ENCODE measurements at places on chromosomes 4 and X.
A peak's percentile ranks its signal among the peaks of the same experiment; 100 is the strongest.

- no peak for DNase-seq
Measured at GRCh38 chrX:112761242-112762207, 79.1 kb downstream of the AMOT start.

GRCh38 chr4:16123356-16124084, 39.7 kb upstream of the PROM1 start:
- DNase-seq: no peak

GRCh38 chr4:4368809-4369580, 17.9 kb upstream of the NSG1 start:
- DNase-seq: no peak

GRCh38 chr4:69830560-69831269, 29.2 kb downstream of the SULT1E1 start:
- no peak for DNase-seq

- DNase-seq: no peak
Measured at GRCh38 chr4:139672215-139672614, 6.6 kb downstream of the MGST2 start.

DNA sequence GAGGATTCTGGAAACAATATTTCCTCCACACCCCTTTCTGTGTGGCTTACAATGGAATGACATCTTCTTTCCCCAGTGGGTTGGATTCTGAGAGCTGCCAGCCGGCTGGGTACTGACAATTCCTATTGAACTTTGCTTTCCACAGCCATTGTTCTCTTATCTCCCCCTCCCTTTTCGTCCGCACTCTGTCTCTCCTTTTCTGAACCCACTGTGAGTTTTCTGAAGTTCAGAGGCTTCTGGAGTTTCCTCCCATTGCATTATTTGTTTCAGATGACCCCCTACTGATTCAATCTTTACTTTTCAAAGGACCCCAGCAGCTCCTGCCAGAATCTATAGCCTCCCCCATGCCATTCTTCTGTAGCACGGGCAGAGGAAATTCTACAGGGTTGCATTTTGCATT, 10.4 kb downstream of the SMPX start:
- DNase-seq: no peak

- no peak for DNase-seq
Measured at GRCh38 chr4:85886665-85887064, 411.7 kb downstream of the ARHGAP24 start.

DNA sequence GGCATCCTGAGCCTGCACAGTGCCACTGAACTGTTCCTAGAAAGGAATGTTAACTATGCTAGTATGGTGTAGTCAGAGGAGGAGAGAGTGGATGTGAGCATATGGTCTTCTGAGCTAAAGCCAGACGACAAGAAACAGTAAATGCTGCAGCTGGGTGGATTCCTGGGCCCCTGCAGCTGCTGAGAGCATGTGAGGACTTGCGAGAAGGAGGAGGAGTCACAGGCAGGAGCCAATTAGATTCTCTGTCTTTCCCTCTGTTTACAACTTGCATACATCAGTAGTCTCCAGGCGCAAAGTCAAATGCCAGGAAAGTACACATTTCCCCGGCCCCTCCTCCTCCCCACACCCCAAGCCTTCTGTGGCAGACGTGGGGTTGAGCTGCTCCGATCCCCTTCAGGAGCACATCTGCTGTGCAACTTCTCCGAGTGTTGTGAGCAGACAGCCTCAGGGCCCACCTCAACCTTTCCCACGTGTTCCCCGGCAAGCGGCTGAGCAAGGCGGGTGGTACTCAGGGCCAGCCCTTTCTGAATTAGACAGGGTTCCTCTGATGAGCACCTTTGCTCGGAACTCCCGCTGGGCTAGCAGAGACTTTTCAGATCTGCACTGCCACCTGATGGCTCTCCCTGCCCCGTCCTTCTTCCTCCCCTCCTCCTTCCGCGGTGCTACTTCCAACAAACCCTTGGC, 108.7 kb upstream of the ATP6AP2 start:
- peak; percentile 5 for DNase-seq

- no peak for DNase-seq
Measured at GRCh38 chr4:185592845-185593488, 57.7 kb upstream of the PDLIM3 start.

DNA sequence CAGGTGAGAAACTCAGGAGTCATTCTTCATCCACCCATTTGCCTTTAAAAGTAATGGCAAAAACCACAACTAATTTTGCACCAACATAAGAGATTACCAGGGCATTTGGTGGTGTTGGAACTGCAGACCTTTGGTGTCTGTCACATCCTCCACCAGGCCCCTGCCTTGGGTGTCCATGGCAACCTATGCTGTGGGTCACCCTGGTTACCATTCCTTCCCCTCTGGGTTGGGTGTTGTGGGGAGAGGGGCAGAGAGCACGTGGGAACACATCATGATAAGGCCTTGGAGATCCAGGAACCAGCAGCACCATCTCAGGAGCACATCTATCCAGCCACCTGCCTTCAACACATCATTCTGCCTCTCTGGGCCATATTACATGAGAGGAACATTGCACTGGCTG, 77.3 kb downstream of the CHRNA9 start:
- DNase-seq: no peak

DNA sequence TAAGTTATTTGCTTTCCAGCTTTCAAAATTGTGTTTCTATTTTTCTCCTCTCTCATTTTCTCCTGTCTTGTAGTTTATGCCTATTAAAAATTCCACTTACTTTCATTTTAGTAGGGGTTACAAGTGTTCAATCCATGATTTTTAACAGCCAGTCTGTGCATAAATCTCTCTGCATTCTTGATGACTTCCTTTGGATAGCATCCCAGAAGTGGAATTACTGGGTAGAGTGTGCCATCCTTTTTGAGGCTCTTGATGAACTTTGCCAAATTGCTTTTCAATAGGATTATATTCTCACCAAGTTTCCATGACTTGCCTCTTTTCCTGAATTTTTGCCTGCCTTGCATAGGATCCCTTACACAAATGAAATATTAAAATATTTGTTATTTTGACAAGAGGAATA, 58.5 kb downstream of the DIPK2B start:
- DNase-seq: no peak

DNA sequence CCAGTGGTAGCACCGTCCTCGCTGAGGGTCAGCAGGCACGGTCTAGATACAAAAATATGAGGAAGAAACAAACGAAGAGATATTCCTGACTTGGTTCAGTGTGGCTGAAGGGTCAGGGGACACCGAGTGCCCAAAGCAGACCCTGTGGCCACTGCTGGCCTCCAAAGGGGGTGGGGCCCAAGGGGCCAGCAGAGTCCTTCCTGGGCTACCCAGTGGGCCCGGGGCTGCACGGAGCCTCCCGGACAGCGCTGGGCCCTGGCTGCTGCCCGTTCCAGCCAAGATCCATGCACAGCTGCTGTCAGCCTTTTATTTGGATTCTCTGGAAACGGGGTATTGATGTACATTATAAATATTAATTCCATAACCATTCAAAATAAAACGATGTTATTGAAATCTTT, 20.4 kb downstream of the NELFA start:
- no peak for DNase-seq

DNA sequence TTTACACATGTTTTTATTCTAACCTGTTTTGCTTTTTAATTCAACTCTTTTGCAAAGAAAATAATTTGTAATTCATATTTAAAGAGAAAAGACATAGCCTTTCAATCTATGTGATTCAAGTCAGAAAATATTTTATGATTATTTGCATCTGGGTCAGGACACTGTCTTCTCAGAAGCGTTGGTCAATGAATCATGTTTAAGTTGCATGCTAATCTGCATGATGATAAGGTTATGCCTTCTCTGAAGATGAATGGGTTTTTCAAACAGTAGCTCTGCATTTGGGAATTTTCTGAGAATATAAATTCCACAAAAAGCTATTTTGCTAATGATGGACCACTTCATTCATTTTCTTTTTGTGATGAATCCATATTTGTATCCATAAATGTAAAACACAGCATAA, 282.5 kb downstream of the TMA16 start:
- DNase-seq: no peak

GRCh38 chr4:99507349-99507748, 3.5 kb upstream of the C4orf17 start:
- DNase-seq: no peak

DNA sequence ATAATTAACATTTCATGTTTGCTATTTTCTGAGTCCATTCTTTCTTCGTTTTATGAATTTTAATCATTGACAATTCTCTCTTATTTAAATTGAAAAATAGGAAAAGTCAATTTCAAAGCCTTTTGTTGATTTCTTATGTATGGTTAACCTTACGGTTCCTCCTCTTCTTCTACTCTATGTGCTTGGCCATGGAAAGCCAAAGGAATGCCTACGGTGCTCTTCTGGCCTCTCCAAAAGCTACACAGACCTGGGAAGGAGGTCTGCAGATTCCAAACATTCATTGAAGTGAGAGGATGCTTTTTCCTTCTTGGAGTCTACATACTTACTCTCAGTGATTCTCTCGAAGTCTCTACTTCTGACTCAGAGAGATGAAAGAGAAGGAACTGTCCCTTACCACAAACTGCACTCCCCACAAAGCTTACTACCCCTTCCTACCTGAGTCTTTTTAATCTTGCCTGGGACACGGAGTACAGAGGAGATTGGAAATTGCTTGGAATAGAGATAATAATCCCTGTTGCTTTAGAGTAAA, 863.1 kb upstream of the FTHL17 start:
- DNase-seq: no peak

DNA sequence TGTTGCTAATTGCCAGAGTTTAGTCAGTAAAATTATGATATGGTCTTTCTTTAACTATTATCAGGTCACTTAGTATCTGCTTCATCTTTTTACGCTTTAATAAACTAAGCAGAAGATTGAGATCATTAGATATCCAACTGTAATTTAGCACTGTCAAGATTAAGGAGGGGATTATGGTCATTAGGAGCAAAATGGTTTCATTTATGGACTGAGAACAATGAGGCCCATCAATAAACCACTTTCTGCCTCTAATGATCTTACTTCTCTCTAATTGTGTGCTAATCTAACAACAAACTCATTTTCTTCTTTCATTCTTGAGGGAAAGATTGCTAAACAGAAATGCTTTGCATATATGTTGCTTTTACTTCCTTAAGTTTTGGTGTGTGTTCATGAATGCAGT, 340.4 kb downstream of the RPA4 start:
- DNase-seq: no peak

GRCh38 chr4:158540125-158540907, 18.6 kb downstream of the RXFP1 start:
- DNase-seq: no peak

GRCh38 chr4:132003593-132003992, 1145.5 kb upstream of the PCDH10 start:
- no peak for DNase-seq

- DNase-seq: no peak
Measured at GRCh38 chrX:155188786-155189185, 27.5 kb upstream of the VBP1 start.

- no peak for DNase-seq
Measured at GRCh38 chr4:73707269-73707875, 33.0 kb upstream of the CXCL8 start.

DNA sequence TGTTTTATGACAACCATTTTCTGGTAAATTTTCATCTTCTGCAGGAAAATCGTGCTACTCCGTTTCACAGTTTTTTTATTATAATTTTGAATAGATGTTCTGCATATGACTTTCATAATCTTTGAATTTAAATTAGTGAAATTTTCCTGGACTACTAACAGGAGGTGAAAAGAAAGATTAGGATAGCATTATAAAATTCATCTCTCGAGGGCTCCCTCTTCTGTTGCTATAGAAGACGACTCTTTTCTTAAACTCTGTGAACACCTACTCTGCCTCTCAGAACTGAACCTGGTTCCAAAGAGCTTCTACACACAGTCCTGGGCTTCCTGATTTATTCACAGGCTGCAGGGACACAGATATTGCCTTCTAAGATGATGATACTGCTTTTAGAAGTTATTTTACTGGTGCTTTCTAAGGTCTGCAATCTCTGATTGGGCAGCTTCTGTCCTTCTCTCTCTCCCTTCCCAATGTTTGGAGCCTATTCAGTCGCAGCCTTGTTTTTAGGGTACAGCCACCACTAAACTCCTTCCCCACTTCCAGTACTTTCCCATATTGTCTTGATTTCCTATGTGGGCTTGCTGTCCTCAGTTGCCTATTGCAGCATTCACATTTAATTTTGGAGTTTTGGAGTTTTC, 10.1 kb upstream of the SAP30 start:
- no peak for DNase-seq

All from stimulated activated CD4-positive, alpha-beta T cell treated with anti-CD3 and anti-CD28 coated beads, Interleukin-4, amount 100 ng/mL, for 1 hour (primary cell).